ENCODE measurements at places on chromosomes 6 and 20. TPM values are rescaled to one million over a fixed set of nuclear protein-coding genes. Genes with fewer than 3 reads are reported as not detected.

DNA sequence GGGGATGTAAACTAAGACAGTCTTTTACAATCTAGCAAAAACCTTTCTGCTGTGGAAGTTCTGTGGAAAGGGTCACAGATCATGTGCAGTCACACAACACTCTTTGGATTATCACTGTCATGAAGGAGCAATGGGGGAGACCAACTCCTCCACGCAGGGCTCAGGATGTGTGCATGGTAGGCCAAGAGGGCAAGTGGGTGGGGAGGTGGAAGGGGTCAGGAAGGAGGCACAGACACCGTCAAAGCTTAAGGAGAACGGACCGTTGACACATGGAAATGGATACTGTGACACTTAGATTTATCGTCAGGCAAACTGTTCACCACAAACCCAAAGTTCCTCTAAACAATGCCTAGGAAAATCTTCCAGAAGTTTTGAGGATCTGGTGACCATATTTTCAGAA, 215.8 kb downstream of the PAX1 start:
- DNase-seq: no peak

GRCh38 chr6:129989396-129989795, 29.0 kb upstream of the L3MBTL3 start:
- no peak for DNase-seq

GRCh38 chr20:59976156-59976782, 18.0 kb downstream of the CDH26 start:
- no peak for DNase-seq

DNA sequence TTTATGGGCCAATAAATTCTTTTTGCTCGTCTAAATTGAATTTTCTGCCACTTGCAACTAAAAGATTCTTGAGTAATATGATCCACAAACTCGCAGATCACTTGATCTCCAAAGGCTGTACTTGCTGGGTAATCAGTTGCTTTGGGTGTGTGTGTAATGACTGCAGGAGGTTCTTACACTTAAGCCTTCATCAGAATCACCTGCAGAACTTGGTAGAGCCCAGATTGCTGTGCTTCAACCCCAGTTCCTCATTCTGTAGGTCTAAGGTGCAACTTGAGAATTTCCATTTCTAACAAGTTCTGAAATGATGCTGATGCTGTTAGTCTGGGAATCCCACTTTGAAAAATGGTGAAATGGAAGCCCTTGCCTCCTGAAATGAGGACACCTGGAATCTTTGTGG, 12.9 kb upstream of the FKBP1A start:
- DNase-seq: no peak

ENPP5 gene
- 10.8 TPM for total RNA-seq

ZNF165 gene
- 8.0 TPM for total RNA-seq

WFDC2 gene
- total RNA-seq: 76.4 TPM

- DNase-seq: no peak
Measured at GRCh38 chr6:159035891-159036290, 8.9 kb downstream of the TAGAP start.

GRCh38 chr6:164756142-164756541, 553.3 kb downstream of the C6orf118 start:
- DNase-seq: no peak

DNA sequence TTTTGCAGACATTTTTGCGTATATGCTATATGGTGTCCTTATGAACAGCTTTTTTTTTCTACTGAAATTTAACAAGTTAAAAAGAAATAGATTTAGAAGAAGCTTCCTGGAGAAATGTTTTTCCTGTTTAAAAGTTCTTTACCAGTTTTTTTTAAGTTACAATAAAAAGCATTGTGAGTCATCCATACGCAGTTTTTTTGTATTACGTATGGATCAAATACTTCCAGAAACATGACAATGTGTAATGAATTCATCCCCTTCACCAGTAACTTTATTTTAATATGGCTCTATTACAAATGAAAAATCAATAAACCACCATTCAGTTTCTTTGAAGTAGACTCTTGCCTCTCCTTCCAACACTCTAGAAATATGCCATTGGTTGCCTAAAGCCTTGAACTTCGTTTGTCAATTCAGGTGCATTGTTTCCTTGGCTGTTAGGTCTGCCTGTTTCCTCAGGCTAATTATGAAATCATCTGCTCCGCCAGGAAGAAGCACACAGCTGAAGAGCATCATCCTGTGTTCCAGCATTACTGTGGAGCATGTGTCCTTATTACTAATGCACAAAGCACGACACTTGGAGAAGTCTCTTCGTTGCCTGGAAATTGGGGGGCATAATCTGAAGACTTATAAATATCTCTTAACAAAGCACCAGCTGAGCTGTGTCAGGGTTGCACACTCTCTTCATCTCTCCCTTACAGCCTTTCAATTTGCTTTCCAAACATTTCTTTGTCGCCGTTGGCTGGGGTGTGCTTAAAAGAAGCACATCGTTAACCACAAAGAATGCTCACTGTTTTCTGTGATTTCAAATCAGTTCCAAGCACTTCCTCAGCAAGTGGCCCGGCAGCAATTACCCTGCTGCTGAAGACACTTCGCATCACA, 9.6 kb downstream of the MOXD1 start:
- DNase-seq: no peak

TMEM217 gene
- total RNA-seq: 0.61 TPM

C2 gene
- total RNA-seq: 1.3 TPM

GRCh38 chr6:107401573-107401972, 57.8 kb downstream of the PDSS2 start:
- DNase-seq: no peak

GRCh38 chr6:52364480-52365166, 2.7 kb downstream of the PAQR8 start:
- DNase-seq: no peak

SOX18 gene
- total RNA-seq: 0.81 TPM

DNA sequence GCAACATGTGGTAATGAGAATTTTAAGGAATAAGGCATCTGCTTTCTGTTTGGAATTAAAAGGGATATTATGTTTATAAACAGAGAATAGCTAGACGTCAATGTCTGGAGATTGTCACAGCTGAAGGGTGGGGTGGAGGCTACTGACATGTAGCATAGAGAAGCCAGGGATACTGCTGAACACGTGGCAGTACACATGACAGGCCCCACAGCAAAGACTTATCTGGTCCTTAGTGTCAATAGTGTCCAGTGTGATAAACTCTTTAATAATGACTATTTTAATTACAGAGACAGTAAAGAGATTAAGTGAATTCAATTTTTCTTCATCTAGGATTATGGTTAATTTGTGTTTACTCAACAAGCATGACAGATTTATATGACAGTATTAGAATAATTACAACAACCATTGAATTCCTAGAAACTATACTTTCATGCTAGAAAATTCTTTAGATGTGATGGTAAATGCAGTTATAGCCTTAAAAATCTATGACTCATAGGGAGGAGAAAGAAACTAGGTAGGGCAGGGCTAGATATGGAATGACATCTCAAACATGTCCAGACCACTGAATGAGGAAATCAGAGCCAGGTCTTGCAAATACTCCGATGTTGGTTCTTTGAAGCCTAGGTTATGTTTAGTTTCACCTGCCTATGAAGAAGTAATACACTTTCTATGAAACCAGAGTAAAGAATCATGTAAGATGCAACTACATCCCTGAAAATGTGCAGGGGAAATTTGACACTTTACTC, 399.5 kb downstream of the PHF3 start:
- DNase-seq: no peak

GRCh38 chr6:140001005-140001404, 626.6 kb upstream of the CITED2 start:
- no peak for DNase-seq

TRIM40 gene
- total RNA-seq: not detected

GRCh38 chr20:45044084-45044573, 56.8 kb downstream of the KCNS1 start:
- DNase-seq: no peak

NKAPL gene
- 0.41 TPM for total RNA-seq

- no peak for DNase-seq
Measured at GRCh38 chr20:37066168-37066567, 29.6 kb downstream of the RBL1 start.

DNA sequence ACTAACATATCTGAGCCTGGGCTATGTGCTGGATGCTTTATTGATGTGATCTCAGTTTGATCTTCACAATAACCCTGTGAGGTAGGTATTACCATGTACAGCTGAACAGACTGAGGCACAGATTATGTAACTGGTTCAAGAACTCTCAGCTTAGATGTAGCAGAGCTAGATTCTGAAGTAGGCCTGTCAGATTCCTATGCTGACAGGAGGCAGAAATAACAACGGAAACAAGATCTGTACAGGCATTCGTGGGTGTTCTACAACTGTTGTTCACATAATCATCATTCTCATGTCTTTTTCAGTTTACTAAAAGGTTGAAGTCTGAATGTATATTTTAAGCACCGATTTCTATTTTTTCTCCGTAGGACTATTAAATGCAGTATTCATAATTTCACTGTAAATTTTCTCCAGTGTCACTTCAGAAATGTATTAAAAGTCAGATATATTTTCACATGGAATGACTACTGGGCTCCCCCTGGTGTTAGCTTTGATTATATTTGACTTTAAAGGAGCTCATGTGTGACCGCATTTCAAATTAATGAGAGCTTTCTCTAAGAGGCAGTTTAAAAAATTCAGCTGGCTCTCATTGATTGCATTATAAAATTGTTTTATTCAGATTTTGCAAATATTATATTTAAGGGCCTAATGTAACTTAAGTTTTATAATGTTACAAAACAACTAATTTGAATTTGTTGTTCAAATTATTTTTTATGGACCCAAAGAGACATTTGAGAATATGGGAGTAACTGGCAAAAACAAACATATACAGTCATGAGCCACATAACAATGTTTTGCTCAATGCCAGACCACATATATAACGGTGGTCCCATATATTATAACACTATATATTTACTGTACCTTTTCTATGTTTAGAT, 36.4 kb upstream of the SLC17A4 start:
- DNase-seq: no peak

GRCh38 chr6:157676241-157676640, 146.8 kb upstream of the SNX9 start:
- DNase-seq: no peak

All from WTC11 (cell line).